SW 1271 (cell line): ENCODE measurements at places on chromosomes 12 and 14.

DNA sequence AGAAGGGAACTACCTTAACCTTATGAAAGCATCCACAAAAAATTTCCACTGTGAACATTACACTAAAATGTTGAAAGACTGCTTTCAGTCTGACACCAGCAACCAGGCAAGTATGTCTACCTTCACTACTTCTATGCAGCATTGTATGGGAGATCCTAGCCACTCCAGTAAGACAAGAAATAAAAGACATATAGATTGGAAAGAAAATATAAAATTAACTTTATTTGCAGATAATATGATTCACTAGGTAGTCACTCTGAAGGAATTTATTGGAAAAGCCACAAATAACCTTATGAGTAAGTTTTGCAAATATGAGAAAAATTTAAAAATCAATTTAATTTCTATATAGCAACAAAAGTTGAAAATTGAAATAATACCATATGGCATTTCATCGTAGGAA, 172.0 kb downstream of the RERGL start:
- DNase-seq = no peak

DNA sequence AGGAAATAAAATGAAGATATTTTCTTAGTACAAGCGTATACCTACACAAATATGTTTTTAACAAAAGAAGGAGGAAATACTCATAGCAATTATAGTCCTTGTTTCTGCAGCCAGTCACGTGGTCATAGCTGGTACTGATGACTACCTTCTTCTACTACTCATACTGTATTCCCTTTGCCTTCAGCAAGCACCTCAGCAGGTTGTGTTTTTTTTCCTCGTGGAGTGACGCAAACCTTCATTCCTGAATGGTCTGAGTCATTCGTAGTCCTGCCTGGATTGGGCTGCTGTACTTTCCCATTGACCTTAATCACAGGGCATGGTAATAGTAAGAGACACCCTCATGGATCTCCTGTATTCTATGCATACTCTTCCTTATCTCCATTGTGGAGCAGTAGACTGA, 25.7 kb upstream of the SLC16A7 start:
- no peak for DNase-seq

DNA sequence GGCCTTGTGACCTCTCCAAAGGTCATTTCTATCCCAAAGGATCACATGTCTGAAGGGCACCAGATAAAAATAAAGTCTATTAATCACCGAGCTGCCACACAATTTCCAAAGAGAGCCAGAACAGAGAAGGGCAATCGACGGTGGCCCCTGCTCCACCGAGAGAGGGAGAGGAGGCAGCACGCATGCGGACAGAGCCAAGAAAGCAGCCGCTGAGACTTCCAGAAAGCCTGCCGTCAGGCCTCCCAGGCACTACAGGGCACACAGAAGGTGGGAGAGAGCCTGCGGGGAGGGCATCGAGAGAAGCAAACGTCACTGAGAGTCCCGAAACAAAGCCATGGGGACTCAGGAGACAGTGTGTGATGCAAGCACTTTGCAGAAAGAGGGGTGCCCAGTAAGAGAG, 182.0 kb downstream of the DPF3 start:
- DNase-seq = no peak

DNA sequence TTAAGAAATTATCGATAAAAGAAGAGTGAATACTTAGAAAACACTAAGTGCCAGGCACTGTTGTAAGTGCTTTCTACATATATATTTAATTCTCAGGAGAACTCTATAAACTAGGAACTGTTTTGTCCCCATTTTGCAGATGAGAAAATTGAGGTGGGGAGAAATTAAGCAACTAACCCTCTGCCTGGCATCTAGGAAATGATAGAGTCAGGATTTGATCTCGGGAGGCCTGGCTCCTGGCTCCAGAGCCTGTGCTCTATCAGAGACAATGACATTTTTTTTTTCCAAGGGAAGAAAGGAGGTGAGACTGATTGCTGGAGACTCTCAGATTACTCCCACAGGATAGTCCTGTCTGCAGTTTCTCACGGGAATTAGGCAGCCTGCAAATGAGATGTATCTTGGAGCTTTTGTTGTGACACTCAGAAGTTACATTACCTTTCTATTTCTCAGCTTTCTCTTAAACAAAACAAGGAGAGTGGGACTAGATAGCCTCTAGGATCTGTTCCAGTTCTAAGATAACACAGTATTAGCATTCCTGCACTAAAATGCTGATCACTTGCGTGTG, 1.4 kb upstream of the FAM234B start:
- DNase-seq = no peak

DNA sequence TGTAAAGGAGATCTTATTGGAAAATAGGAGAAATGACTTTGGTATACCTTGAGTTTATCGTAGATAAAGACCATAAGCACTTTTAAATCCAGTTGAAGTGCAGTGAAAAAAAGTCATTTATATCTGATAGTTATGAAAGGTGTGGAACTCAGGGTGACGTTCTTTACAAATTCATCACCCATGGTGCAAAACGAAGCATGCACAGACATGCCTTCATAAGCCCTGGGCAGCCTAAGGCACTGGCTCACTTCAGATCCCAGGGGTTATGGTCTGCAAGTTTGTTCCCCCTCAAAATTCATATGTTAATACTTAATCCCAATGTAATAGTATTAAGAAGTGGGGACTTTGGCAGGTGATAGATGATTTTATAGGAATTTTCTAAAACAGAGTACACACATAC, 1216.4 kb upstream of the USP15 start:
- no peak for DNase-seq

GRCh38 chr12:120286768-120287490, 4.8 kb downstream of the RNU4-2 start:
- DNase-seq = no peak

DNA sequence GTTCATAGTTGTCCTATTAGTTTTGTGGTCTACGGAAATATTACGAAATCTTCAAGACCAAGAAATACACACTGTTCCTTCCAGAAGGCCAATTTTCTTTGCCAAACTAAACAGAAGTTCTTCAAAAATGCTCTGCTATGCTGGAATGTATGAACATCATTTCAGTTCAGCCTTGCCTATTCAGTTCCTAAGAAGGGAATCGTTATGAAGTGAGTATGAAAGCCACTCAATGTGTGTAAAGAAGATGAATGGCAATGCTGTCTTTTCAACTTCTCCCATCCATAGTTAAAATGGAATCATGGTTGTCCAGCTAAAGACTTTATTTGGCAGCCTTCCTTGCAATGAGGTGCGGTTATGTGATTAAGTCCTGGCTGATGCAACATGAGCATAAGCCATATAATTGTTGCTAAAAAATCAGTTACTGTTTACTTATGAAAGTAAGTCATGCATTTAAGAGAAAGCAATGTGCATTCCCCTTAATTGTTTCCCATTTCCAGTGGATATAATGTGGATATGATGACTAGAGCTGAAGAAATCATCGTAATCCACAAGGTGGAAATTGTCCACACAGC, 73.8 kb upstream of the PTPRR start:
- DNase-seq = no peak

- no peak for DNase-seq
These were observed 360.5 kb downstream of the FUT8 start for GRCh38 chr14:65772921-65773574.

DNA sequence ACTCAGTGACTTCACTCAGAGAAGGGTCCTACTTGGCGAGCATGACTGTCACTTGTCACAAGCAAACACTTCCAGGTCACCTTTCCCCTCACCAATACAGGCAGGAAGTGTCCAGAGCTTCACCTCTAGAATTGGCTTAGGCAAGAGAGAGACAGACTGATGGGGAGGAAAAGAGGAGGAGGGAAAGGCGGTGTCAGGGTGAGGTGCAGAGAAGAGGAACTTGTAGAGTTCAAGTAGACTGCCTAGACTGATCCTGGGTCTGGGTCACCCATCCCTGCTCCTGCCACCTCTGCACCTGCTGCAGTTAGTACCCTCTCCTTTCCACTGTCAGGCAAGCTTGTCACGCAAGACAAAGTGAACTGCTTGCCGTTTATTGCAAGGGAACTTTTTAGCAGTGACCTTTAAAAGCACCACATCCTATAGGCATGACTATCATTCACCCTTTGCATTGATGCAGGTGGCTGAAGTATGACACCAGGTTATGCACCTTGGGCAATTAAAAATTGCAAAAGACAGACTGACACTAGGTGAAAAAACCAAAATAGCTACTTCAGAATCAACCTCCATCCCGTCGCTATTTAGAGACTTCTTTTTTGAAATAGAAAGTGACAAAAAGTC, 292.4 kb downstream of the SYT1 start:
- DNase-seq = no peak

DNA sequence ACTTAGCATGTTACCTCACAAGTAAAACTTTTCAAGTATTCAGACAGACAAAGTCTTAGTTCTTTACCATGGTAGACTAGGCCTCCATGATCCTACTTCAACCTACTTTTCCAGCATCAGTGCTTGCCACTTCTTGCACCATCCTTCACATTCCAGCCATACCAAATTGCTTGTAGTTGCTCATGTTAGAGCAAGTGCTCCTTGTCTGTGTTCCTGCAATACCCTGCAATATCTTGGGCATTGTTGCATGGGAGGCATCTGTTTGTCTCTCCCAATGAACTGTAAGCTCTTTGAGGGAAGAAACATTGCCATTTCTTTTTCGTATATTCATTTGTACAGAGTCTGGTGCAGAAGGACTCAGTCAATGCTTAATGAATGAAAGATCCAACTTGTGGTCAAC, 78.0 kb downstream of the SRGAP1 start:
- DNase-seq = peak; percentile 29

DNA sequence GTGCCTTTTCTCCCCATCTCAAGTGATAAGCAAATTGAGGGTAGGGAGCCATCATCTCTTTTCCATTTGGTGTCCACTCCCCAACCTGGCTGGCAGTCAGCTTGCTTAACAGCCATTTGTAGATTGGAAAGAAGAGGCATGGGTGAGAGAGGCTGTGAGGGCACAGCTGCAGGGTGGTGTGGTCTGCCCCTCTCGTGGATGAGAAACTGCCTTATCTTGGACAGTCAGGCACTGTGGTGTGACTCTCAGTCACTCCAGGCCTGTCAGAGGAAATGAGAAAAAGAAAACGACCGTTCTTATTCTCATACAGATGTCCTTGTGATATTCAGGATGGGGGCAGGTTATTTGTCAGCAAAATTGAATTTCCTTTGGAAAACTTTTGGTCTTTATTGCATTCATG, 65.1 kb upstream of the SRSF5 start:
- DNase-seq = no peak

DNA sequence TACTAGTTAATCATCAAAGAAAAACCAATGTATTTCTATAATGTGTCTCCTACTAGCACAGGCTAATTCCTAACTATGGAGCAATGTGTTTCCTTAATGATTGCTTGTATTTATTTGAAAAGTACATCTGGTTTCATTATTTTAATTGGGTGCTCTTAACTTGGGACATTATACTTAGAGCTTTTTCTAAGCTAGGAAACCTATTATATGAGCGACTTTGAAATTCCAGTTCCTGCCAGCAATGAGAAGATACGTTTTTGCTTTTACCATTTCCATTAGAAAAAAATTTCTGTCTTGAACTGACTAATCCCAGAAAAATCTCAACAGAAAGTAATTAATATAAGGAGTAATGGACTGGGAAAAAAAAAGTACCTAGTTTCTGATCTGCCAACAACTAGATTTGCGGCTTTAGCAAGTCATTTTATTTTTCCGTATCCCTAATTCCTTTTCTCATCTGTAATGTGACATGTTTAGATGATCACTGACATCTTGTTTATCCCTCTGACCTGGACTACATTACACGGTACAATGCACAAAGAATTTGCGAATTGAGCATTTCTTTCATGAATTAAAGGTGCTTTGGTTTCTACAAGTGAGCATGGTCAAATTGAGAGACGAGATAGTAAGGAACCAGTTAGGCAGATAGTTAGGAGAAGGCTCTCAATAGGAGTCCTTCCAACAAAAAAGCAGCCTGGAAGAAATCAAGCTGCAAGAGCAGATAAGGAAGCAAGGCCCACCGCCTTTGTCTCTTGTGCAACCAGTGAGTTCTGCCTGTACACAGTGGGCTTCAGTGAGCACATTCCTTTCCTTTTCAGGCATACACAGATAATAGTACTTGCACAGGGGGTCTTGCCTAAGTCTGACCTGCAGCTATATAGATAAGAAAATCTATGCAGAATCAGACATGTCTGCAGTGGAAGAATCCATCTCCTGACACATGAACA, 1765.0 kb upstream of the FLRT2 start:
- no peak for DNase-seq

GRCh38 chr14:36450550-36450949, 69.5 kb downstream of the NKX2-1 start:
- DNase-seq = no peak

DNA sequence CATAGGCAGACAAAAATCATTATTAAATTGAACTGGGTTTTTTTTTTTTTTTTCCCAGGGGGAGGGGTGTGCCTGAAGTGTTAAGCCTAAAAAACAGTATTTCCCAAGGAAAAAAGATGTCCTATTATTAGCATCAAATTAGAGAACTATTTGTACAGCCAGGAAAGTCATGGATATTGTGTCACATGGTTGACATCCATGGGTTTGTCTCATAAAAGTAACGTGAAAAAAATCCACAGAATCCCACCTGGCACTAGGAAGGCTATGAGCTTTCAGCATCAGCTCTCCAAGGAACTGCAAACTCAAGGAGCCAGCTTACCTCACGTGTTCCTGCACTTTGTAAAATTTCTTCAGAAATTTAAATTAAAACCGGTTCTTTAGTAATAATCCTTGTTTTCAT, 69.1 kb upstream of the EGLN3 start:
- no peak for DNase-seq

GRCh38 chr14:51189600-51190376, 50.3 kb upstream of the TMX1 start:
- no peak for DNase-seq

GRCh38 chr14:81818271-81818670, 284.6 kb upstream of the SEL1L start:
- DNase-seq = no peak

- DNase-seq = no peak
These were observed 482 bp downstream of the TMEM30B start for GRCh38 chr14:61280526-61281185.

DNA sequence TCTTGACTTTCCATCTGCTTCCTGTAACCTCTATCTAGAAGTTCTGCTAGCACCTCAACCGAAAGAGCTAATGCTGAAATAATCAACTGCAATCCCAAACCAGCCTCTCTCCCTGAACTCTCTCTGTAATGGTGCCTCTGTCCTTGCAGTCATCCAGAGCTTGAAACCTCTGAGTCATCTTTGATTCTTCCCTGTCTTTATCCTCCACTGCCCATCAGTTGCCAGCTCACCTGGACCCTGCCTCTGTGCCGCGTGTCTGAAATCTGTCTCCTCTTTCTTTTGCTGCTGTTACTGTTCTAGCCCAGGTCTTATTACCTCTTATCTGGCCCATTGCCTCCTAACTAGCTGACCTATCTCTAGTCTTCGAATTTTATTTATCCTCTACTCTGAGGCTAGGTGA, 15.5 kb downstream of the CLSTN3 start:
- DNase-seq = no peak

GRCh38 chr14:30885840-30886740, 11.7 kb downstream of the COCH start:
- no peak for DNase-seq

GRCh38 chr14:80477388-80478160, 266.3 kb upstream of the DIO2 start:
- no peak for DNase-seq

- DNase-seq = no peak
These were observed 243.0 kb upstream of the PDE3A start for GRCh38 chr12:20125276-20125798.

- no peak for DNase-seq
These were observed 23.5 kb upstream of the SMAGP start for GRCh38 chr12:51293696-51294095.

GRCh38 chr14:61841145-61841544, 78.9 kb downstream of the SNAPC1 start:
- DNase-seq = no peak

- no peak for DNase-seq
These were observed 13.8 kb downstream of the ASCL1 start for GRCh38 chr12:102971227-102971626.
